Mucosa of gallbladder (tissue), 1 donor: ENCODE measurements at places on chromosomes 3 and 15. TPM values are rescaled to one million over a fixed set of nuclear protein-coding genes. Genes with fewer than 3 reads are reported as not detected.

Gene TPRG1
- total RNA-seq: 3.9 TPM

Gene GOLGA6B
- not detected for total RNA-seq

Gene C3orf70
- total RNA-seq: 20.0 TPM

Gene RGMA
- 17.5 TPM for total RNA-seq

Gene ISL2
- 0.86 TPM for total RNA-seq

Gene PDCD10
- 33.5 TPM for total RNA-seq

Gene TRH
- not detected for total RNA-seq

Gene POPDC2
- 53.2 TPM for total RNA-seq

Gene TMEM115
- 57.5 TPM for total RNA-seq

Gene GASK1A
- 19.2 TPM for total RNA-seq

Gene FSTL1
- 294 TPM for total RNA-seq

Gene SPTBN5
- total RNA-seq: 7.1 TPM

Gene RHCG
- total RNA-seq: not detected

Gene PRR20G
- total RNA-seq: not detected

Gene ZBTB47
- 41.2 TPM for total RNA-seq

Gene RNF13
- total RNA-seq: 76.0 TPM

Gene B3GALNT1
- 13.4 TPM for total RNA-seq

Gene CHRM5
- total RNA-seq: not detected

Gene CPA3
- total RNA-seq: 46.6 TPM

Gene SLC28A1
- 2.6 TPM for total RNA-seq

Gene C3orf85
- total RNA-seq: not detected

Gene ECE2
- total RNA-seq: 0.14 TPM

Gene CHRNA5
- total RNA-seq: 20.3 TPM

Gene RAB8B
- total RNA-seq: 41.4 TPM

Gene GOLGA8J
- total RNA-seq: not detected

Gene RLBP1
- total RNA-seq: not detected

Gene RFX7
- 15.9 TPM for total RNA-seq

Gene PYGO1
- 7.7 TPM for total RNA-seq

Gene RASGRP1
- 4.6 TPM for total RNA-seq

Gene TP53BP1
- total RNA-seq: 61.6 TPM

Gene C3orf20
- total RNA-seq: not detected

Gene ARGFX
- total RNA-seq: not detected

Gene MUSTN1
- 4.7 TPM for total RNA-seq

Gene IDH2
- total RNA-seq: 73.2 TPM

Gene INKA1
- 4.4 TPM for total RNA-seq

Gene CHCHD4
- total RNA-seq: 13.2 TPM

Gene IL17RE
- total RNA-seq: 91.5 TPM

Gene P3H2
- total RNA-seq: 11.4 TPM

Gene SCAANT1
- total RNA-seq: not detected

Gene CILP
- total RNA-seq: 19.2 TPM

Gene SNURF
- total RNA-seq: 39.3 TPM

Gene ZNF501
- 5.6 TPM for total RNA-seq

Gene PARP16
- total RNA-seq: 12.4 TPM

Gene ZNF620
- total RNA-seq: 3.2 TPM

Gene DIPK2A
- 44.1 TPM for total RNA-seq

Gene SMCO1
- not detected for total RNA-seq

Gene GHSR
- total RNA-seq: not detected

Gene CHST2
- 5.8 TPM for total RNA-seq

Gene THPO
- total RNA-seq: 0.29 TPM
